Activated naive CD4-positive, alpha-beta T cell (primary cell): ENCODE measurements at places on chromosomes 2 and 18.

GRCh38 chr2:121309801-121310200 lies 24.8 kb upstream of the TFCP2L1 start:
- DNase-seq, result no peak

- DNase-seq, result no peak
These were observed 568.2 kb upstream of the LRATD1 start for GRCh38 chr2:14064346-14064745.

GRCh38 chr2:175282300-175282699 lies 100.8 kb upstream of the ATP5MC3 start:
- DNase-seq, result no peak

- DNase-seq, result no peak
These were observed 766 bp downstream of the CCDC85A start for GRCh38 chr2:56184500-56185011.

GRCh38 chr2:216486708-216487107 lies 11.9 kb upstream of the RPL37A start:
- no peak for DNase-seq

GRCh38 chr2:197307933-197308521 lies 2.6 kb downstream of the ANKRD44 start:
- DNase-seq, result no peak

GRCh38 chr2:7997279-7997678 lies 684.6 kb upstream of the ID2 start:
- DNase-seq, result no peak

GRCh38 chr2:110674620-110675555 lies 3.0 kb downstream of the BUB1 start:
- no peak for DNase-seq

DNA sequence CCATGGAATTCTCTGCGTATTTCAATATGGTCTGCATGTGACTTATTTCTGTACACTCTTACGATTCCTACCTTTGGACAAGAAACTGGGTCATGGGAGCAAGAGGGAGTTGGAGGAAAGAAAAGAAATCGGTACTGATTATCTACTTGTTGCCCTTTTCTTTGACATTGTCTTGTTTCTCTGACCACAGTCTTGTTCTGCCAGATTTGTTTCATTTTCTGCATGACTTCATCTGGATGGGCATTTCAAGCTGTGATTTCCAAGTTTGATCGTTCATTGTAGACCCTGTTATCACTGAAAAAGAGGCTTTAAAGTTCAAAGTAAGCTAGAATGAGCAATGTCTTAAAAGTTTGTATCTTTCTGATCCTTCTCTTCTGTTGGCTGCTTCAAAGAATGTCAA lies 2186.3 kb upstream of the CELF4 start:
- DNase-seq, result no peak
